Stimulated activated memory B cell treated with anti-CD40 and anti-IgM and Interleukin-4, amounts not matched to agents 10 μg/mL and 1 μg/mL and 100 μg/mL, for 72 hours (primary cell): ENCODE measurements at places on chromosomes 2 and 18.

GRCh38 chr2:106059416-106060065 lies 134.6 kb downstream of the UXS1 start:
- ATAC-seq, result no peak

DNA sequence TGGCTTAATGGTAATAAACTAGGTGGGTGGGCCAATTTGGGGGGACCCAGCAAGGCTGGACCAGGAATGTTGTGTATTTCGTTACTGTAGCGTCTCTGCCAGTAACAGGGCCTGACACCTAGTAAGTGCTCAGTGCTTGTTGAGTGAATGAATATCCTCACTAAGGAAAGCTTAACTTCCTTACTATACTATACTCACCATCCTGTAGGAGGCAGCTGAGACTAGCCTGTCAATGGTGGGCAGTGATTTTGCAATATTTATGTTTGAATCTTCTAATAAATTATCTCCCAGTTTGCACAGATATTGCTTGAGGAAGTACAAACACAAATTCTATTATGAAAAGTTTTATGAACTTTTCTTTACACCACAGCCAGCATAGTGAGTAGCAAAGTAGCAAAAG lies 370.7 kb upstream of the SYT4 start:
- no peak for ATAC-seq

DNA sequence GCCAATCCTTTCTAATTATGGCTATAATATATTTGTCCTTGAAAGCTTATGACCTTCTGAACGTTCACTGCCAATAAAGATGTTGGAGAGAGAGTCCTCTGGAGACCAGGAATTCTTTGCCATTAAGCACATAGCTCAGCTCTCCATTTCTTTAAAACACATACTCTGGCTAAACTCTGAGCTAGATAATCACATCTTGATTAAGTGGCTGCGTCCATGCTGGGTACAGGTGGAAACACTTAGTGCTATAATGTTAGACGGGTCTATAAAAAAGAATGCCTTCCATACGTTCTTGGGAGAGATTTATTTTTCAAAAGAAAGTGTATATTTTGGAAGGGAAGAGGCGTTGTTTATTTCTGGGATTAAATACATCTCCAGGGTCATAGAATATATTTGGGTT lies 314.5 kb downstream of the LPIN1 start:
- no peak for ATAC-seq

DNA sequence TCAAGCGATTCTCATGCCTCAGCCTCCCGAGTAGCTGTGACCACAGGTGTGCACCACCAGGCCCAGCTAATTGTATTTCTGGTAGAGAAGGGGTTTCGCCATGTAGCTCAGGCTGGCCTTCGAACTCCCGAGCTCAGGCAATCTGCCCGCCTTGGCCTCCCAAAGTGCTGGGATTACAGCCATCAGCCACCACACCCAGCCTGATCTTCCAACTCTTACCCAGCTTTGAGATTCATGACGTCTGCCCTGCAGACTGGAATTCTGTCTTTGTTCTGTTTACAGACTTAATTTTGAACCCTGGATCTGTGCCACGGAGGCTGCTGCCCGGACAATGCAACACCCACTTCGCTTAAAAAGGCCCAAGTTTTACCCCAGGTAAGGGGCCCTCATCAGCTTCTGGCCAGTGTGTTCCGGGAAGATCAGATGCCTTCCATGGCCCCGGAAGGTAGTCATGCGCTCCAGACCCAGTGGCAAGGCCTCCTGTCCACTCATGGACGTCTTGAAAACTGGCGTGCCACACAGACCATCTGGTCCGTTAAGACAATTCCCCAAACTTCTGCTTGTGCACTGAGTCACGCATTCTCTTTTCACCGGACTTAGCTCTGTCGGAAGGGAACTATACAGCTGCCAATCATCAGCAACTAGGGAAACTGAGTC lies 5.5 kb downstream of the PXDN start:
- ATAC-seq, result no peak

- ATAC-seq, result no peak
Measured at GRCh38 chr2:27838502-27838901, 51.7 kb downstream of the RBKS start.

GRCh38 chr2:156539086-156539860 lies 103.1 kb downstream of the GPD2 start:
- ATAC-seq, result no peak

DNA sequence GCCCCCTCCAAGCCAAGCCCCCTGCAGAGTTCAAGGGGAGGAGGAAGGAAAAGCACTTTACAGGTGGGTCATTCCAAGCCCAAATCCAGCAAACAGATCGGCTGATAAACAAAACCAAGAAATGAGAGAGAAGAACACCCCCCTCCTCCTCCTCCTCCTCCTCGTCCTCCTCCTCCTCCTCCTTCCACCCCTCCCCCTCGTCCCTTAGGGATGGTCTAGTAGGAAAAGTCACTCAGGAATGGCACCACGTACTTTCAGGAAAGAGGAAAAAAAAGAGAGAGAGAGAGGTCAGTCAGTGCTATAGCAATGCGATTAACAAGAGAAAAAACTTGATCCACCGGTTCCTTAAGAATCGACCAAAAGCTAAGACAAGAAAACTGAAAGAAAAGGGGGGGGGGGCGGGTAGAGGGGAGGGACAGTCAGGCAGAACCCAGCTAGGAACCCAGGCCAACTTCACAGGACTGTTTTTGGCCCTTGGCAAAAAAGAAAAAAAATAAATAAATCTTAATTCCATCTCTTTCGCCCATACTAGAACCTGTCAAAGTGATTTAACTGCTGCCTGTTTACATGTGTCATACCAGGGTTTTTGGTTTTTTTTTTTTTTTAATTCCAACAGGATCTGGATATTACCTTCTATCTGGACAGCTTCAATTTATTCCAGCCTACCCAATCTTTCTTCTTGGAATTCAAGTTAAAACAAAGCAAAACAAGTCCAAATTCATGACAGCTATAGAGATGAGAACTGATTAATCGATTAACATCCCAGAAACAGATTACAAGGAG lies 906 bp downstream of the IKZF2 start:
- no peak for ATAC-seq

DNA sequence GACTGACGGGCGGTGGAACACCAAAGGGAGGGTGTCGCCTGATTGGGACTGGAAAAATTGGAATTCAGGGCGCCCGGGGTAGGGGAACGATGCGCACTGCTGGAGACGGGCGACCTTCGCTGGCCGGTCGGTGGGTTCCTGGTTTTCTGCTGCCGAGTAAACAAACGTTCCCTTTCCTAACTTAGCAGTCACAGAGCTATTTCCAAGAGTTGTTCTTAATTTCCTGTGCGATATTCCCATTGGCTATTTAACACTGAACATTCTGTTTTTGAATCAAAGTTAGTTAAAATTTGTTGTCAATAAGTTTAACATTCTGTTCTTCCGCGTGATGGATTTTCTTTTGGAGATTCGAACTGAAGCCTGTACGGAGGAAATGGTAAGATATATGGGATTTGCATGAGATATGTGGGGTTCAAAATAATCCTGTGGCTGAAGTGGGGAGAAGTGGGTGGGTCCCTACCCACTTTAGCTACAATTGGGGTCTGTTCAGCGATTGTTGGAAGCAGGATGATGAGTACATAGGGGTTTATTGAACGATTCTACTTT lies 862 bp downstream of the C18orf54 start:
- no peak for ATAC-seq

- no peak for ATAC-seq
Measured at GRCh38 chr2:128390256-128390990, 71.8 kb upstream of the HS6ST1 start.

GRCh38 chr2:162245061-162245460 lies 1.8 kb upstream of the FAP start:
- peak; percentile 43 for ATAC-seq

- ATAC-seq, result no peak
Measured at GRCh38 chr18:12278741-12279682, 24.9 kb downstream of the CIDEA start.

GRCh38 chr18:55864281-55864680 lies 276.3 kb upstream of the TCF4 start:
- ATAC-seq, result no peak
